NCI-H1436 (cell line): ENCODE measurements at places on chromosomes 4 and X.
A peak's percentile ranks its signal among the peaks of the same experiment; 100 is the strongest.

DNA sequence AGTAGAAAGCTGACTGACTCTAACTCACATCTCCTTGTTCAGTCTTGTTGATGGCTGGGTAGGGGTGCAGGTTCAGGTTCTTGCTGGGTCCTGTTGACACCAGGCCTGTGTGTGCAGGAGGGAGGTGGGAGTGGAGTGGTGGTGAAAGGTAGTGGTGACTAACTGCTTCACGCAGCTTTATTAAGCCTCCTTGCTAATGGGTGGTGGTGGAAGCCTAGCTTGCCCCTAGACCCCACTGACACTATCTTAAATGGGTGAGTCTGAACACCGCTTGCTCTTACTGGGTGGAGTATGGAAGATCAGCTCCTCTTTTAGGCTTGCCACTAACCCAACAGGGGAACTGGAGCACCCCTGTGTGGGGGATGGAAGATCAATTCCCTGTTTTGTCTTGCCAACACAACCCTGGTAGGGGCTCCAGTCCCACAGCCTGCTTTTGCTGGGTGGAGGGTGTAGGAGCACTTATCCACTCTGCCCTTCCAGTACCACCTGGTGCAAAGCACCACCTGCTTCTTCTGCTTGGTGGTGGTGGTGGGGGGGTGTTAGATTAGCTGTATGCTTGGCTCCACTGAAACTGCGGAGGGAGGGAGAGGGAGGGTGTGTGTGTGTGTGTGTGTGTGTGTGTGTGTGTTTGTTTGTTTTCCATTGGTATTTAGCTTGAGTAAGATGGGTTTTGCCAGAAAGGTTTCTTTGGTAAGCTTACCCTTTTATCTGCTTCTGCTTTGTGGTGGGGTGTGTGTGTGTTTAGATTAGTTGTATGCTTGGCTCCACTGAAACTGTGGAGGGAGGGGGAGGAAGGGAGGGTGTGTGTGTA, 25.6 kb downstream of the KDM6A start:
- no peak for DNase-seq

- no peak for DNase-seq
Measured at GRCh38 chr4:110619463-110620247, 3.2 kb downstream of the PITX2 start.

DNA sequence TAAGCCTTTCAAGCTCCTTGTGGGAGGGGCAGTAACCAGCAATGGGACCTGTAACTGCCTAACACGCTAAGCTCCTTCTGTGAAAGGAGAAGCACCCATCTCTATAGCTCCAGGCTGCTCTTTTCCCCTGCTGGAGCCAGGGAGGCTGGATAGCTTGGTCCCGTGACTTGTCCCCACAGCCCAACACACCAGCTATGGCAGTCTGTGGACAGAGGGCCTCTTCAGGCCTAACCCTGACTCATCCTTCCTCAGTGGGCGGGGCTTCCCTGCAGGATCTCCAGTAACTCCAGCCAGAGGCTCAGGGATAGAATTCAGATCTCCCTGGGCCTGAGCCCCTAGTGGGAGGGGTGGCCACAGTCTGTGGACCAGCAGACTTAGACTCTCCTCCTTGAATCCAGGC, 1290.1 kb downstream of the PCDH7 start:
- DNase-seq = no peak

GRCh38 chrX:30504309-30504708, 73.3 kb downstream of the TASL start:
- no peak for DNase-seq

GRCh38 chrX:1074172-1074571, 138.3 kb downstream of the CRLF2 start:
- no peak for DNase-seq

- no peak for DNase-seq
Measured at GRCh38 chrX:1072637-1073377, 139.6 kb downstream of the CRLF2 start.

GRCh38 chr4:6917461-6918271, 8.0 kb downstream of the TBC1D14 start:
- peak; percentile 35 for DNase-seq
